EH (cell line): ENCODE measurements at places on chromosomes 2 and 18.

GRCh38 chr2:46988230-46988629, 72.6 kb upstream of the MCFD2 start:
- DNase-seq = no peak

GRCh38 chr2:70411483-70412125, 109.7 kb upstream of the FAM136A start:
- no peak for DNase-seq

GRCh38 chr2:50181212-50181611, 850.7 kb downstream of the NRXN1 start:
- no peak for DNase-seq

GRCh38 chr2:62184512-62185230, 11.2 kb upstream of the B3GNT2 start:
- DNase-seq = peak; percentile 15

DNA sequence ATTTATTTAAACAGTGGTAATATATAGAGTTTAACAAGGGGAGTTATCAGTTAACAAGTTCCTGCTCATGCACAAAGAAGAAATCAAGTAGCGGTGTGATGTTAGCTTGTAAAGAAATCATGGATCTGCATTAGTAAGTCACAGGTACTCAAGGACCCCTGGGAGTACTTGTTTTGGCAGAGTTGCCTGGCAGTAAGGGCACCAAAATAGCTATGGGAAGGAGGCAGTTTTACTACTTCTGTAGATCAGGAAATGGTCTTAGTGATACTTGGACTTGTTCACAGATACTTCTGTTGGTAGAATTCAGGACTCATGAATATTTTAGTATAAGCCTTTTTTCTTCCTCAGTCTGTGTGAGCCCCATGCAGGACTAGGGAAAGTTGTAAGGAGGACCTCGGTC, 107.3 kb upstream of the IL1R2 start:
- DNase-seq = no peak

DNA sequence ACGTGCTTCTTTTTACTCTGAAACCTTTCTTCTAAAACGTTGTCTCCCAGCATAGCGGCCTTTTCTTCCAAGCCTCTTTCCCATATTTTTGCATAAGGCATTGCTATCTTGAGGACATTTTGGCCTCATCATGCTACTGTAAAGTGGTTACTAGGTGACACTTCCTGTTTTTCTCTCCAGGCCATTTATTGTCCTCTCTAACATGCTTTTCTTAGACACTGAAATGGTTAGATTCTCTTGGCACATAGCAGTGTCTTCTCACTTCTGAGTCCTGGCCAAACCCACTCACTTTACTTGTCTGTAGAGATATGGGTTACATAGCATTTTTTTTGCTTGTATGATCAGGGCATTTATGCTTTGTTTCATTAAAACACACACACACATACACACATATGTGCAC, 50.1 kb upstream of the KCNH7 start:
- DNase-seq = no peak

GRCh38 chr2:63048367-63049171, 2.1 kb upstream of the OTX1 start:
- no peak for DNase-seq

- no peak for DNase-seq
Measured at GRCh38 chr18:2921778-2922177, 75.0 kb downstream of the EMILIN2 start.
